ENCODE measurements at places on chromosomes 12 and 14.
A peak's percentile ranks its signal among the peaks of the same experiment; 100 is the strongest.

DNA sequence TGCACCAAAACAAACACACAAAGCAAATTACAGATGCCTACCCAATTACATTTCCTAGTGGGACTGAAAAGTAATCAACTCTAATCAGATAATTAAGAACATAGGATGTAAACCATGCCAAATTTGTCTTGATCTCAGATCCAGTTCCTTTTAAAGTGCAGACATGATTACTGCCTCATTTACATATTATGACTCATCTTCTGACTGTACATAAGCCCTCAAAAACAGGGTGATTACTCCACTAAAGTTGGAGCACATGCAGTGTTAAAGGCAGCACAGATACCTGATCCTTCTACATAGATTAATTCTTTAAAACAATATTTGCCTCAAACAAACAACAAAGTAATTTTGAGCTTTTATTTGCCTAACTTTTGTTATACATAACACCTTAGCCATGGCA, 337.2 kb downstream of the RPS29 start:
- H3K27me3 ChIP-seq = no peaks in the 10 kb centered on the region
- H3K4me3 ChIP-seq = no peak overlapping the region
- no peaks in the 10 kb centered on the region for H3K4me1 ChIP-seq
- H3K36me3 ChIP-seq = no peaks in the 10 kb centered on the region
- DNase-seq = no peak

GRCh38 chr12:67161322-67161918, 107.7 kb upstream of the CAND1 start:
- H3K36me3 ChIP-seq = no peaks in the 10 kb centered on the region
- no peak for DNase-seq
- no peaks in the 10 kb centered on the region for H3K4me1 ChIP-seq
- no peak overlapping the region for H3K4me3 ChIP-seq

- peaks cover 28% of the 10 kb centered on the region for H3K4me1 ChIP-seq
- H3K4me3 ChIP-seq = peak overlapping the region; percentile 84
- no peaks in the 10 kb centered on the region for H3K27me3 ChIP-seq
- DNase-seq = no peak
- no peaks in the 10 kb centered on the region for H3K36me3 ChIP-seq
These were observed 507 bp downstream of the SPTSSA start for GRCh38 chr14:34461334-34462131.

- no peak overlapping the region for H3K27ac ChIP-seq
- H3K4me3 ChIP-seq = no peak overlapping the region
- no peaks in the 10 kb centered on the region for H3K36me3 ChIP-seq
- no peaks in the 10 kb centered on the region for H3K27me3 ChIP-seq
These were observed 21.0 kb upstream of the RIC8B start for GRCh38 chr12:106753526-106753925.

GRCh38 chr12:121144416-121144914, 11.8 kb downstream of the P2RX7 start:
- H3K4me3 ChIP-seq = no peak overlapping the region
- H3K4me1 ChIP-seq = no peaks in the 10 kb centered on the region
- no peaks in the 10 kb centered on the region for H3K36me3 ChIP-seq
- H3K27me3 ChIP-seq = no peaks in the 10 kb centered on the region
- no peak overlapping the region for H3K27ac ChIP-seq
- no peak for DNase-seq

DNA sequence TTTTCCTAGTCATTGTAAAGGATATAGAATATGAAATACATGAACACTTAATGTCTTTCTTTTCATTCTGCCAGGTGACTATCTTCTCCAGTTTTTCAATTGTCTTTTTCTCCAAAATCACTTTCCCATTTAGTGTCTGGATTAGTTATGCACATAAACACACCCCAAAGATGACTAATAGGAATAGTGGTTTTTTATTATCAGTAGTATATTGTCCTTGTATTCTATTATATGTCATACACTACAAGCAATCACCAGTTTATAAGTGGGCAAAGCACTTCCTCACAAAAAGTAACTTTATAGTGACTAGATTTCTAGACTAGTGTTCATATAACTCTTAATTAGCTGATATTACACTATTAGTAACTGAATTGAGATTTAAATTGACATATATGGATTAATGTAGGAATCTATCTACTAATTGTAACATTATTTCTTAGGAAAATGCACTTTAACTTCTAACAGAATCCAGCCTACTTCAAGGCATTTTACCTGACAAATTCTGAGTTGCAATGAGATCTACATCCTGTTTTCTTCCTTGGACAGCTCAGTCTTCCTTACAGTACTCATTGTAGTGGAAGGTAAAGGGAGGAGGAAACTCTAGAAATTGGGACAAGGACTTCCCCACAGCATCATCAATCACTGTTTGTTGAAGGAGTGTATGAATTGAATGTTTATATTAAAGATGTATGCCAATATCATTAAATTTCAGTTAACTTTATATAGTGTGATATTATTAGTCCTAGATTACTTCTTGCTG, 186.1 kb upstream of the GARIN2 start:
- no peak overlapping the region for H3K4me3 ChIP-seq
- no peak for DNase-seq

GRCh38 chr12:130044991-130045621, 117.2 kb upstream of the FZD10 start:
- no peaks in the 10 kb centered on the region for H3K4me1 ChIP-seq
- no peaks in the 10 kb centered on the region for H3K27me3 ChIP-seq
- no peak overlapping the region for H3K27ac ChIP-seq
- no peak for DNase-seq

- no peaks in the 10 kb centered on the region for H3K4me1 ChIP-seq
- no peak overlapping the region for H3K27ac ChIP-seq
- no peak overlapping the region for H3K4me3 ChIP-seq
- DNase-seq = no peak
These were observed 188.2 kb downstream of the NAV3 start for GRCh38 chr12:78018939-78019338.

DNA sequence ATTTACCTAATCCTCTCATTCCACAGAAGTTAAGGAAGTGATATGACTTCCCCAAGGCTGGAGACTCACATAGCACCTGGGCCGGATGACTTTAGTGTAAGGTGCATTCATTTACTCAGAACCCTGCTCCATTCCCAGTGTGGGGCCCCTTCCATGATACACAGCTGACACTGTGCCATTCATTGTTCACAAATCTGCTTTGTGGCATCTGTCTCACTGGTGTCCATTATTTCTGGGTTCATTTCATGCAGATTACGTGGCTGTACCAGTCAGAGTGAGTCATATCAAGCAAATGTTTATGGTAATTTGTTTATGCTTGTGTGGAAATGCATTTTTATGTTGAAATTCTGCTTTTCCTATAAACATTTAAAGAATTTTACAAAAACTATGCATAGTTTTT, 5.2 kb downstream of the ANO4 start:
- H3K27ac ChIP-seq = no peak overlapping the region
- H3K4me1 ChIP-seq = no peaks in the 10 kb centered on the region
- no peaks in the 10 kb centered on the region for H3K27me3 ChIP-seq
- no peaks in the 10 kb centered on the region for H3K36me3 ChIP-seq
- no peak for DNase-seq
- H3K4me3 ChIP-seq = no peak overlapping the region

Measured in vagina (tissue), 2 donors.